Head of caudate nucleus (tissue), 42 donors: ENCODE measurements at places on chromosomes 6 and 20.

- DNase-seq, result no peak
These were observed 3.9 kb upstream of the MRGBP start for GRCh38 chr20:62792182-62792939.

- DNase-seq, result no peak
These were observed 13.4 kb upstream of the MOCS1 start for GRCh38 chr6:39947611-39948068.

- DNase-seq, result peak; percentile 83
These were observed 402 bp downstream of the ZBTB12 start for GRCh38 chr6:31901415-31901952.

GRCh38 chr20:17543531-17544131 is 12.5 kb upstream of the BFSP1 start:
- DNase-seq, result no peak

GRCh38 chr6:1850840-1851157 is 241.1 kb downstream of the FOXC1 start:
- DNase-seq, result no peak

- DNase-seq, result no peak
These were observed 25.7 kb downstream of the TNFRSF21 start for GRCh38 chr6:47283993-47284392.

- DNase-seq, result no peak
These were observed 164.2 kb upstream of the RNF24 start for GRCh38 chr20:4179545-4179944.

GRCh38 chr6:151651639-151652038 is 155.8 kb upstream of the ESR1 start:
- DNase-seq, result no peak

GRCh38 chr6:21257125-21257524 is 336.4 kb upstream of the SOX4 start:
- no peak for DNase-seq

DNA sequence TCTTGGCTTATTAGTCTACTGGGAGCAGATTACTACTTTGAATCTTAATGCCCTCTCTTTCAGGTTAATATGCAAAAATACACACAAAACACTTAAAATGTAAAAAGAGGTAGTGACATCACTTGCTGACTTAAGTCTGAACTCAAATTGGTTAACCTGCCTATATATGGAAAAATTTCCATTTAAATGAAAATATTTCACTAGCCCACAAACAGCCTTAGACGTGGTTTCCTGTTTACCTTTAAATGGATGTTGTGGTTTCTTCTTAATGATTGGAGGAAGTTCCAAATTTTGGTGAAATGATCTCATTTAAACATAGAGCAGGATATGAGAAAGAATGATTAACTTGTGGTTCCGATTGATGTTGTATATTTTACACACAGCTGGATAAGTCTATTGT is 553.7 kb downstream of the CD109 start:
- no peak for DNase-seq

GRCh38 chr6:97666889-97667288 is 383.9 kb upstream of the MMS22L start:
- DNase-seq, result no peak

GRCh38 chr6:53937461-53937860 is 142.7 kb downstream of the LRRC1 start:
- DNase-seq, result no peak

DNA sequence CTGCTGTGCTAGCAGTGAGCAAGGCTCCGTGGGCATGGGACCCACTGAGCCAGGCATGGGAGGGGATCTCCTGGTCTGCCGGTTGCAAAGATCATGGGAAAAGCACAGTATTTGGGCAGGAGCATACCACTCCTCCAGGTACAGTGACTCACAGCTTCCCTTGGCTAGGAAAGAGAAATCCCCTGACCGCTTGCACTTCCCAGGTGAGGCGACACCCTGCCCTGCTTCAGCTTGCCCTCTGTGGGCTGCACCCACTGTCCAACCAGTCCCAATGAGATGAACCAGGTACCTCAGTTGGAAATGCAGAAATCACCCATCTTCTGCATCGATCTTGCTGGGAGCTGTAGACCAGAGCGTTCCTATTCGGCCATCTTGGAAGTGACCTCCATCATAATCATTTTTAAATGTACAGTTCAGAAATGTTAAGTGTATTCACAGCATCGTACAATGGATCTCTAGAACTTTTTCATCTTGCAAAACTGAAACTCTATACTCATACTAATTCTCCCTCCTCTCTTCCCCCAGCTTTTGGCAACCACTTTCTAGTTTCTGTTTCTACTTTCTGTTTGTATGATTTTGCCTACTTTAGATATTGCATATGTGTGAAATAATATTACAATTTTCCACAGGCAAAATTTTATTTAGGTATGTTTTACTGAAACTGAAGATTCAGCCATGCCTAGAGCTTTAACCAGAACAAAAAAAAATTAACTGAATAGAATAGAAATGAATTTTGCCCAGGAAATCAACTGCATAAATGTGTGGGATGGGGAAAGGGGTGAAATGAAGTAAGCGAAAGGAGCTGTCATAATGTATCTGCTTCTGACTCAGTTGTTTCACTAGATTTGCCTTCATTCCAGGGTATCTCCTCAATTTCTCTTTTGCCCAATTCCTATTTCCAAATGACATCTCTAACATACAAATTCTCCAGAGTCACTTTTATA is 100.0 kb downstream of the RWDD2A start:
- no peak for DNase-seq

- DNase-seq, result no peak
These were observed 115.1 kb downstream of the UNC5CL start for GRCh38 chr6:40923880-40924279.

DNA sequence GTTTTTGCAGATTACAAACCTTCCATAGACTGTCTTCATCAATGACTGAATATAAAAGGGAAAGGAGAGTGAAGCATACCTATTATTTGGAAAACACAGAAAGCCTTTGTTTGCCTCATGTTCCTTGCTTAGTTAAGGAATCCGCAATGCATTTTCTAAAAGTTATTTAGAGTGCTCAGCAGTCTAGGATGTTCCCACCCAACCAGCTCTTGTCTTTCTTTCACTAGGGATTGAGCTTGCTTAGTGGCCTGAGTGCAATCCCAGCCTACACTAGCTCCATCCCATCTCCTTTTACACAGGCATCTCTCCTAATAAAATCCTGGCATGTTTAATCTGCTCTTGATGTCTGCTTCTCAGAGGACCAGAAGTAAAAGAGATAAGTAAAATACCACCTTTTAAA is 850.5 kb upstream of the GJE1 start:
- no peak for DNase-seq

GRCh38 chr6:141877275-141877983 is 255.3 kb upstream of the GJE1 start:
- DNase-seq, result no peak

- no peak for DNase-seq
These were observed 61.4 kb upstream of the E2F3 start for GRCh38 chr6:20340068-20340848.

DNA sequence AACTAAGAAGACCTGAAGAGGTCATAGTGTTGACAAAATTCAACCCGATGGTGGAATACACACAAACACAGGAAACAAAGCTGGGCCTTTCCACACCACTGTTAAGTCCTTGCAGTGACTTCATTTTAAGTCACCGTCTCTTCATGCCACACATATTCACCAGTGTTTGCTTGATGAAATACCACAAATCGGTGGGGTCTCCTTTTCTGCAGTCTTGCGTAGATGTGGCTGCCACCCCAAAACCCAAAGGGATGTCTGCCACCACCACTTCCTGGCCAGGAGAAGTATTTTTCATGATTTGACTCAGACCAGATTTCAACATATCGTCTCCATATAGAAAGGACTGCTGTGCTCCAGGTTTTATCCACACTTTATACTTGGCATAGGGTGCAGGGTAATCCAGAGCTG is 11.0 kb upstream of the COL10A1 start:
- DNase-seq, result no peak

- no peak for DNase-seq
These were observed 34.9 kb upstream of the TFAP2A start for GRCh38 chr6:10449751-10450150.

DNA sequence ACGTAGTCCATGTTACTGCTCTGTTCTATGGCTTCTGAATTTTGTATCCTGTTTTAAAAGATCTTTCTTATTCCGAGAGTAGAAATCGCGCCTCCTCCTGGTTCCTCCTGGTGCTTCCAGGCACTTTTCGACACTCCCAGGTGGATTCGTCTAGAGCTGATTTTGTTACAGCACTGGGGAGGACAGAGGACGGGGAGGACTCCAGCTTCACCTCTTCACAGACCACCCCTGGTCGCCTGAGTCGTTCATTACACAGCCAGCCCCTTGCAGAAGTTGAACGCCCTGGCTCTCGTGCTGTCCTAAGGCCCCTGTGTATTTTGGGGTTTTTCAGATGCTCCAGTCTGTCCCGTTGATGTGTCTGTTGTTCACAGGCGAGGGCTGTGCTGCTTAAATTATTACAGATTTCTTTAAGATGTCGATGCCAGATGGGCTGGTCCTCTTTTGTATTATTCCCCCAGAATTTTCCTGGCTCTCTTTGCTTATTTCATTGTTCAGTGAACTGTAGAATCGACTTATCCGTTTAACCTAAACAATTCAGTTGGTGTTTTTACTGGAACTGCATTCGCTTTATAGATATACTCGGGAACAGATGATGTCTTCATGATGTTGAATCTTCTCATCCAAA is 30.5 kb downstream of the COL20A1 start:
- DNase-seq, result no peak

- DNase-seq, result no peak
These were observed 238.8 kb upstream of the SLC35B3 start for GRCh38 chr6:8674126-8674525.

DNA sequence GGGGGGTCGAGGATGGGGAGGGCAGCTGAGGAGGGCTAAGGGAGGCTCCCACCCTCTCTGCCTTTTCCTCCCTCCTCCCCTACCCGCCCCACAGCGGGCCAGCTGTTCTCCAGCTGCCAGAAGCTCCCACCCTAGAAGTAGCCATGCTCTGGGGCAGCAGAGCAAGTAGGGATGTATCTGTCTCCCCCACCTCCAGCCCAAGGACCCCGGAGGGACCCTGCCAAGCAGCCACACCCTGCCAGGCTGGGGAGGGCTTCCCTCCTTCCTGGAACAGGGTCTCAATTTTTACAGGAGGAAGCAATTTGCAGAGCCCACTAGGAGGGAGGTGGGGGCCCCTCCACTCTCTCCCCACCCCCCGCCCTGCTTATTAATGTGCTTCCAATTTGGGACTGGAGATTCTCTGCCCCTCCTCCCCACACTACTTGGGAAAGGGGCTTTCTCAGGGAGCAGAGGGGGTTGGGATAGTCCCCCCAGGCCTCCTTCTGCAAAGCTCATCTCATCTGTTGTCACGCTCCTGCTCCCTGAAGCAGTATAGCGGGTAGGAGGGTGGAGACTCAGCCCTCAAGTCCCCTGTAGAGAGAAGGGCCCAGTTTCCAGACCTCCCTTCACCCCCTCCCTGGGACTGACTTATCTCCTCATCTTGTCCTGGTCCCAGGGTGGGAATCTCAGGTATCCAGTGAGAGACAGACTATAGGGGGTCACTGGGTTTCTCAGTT is 4.5 kb downstream of the TEAD3 start:
- DNase-seq, result no peak

DNA sequence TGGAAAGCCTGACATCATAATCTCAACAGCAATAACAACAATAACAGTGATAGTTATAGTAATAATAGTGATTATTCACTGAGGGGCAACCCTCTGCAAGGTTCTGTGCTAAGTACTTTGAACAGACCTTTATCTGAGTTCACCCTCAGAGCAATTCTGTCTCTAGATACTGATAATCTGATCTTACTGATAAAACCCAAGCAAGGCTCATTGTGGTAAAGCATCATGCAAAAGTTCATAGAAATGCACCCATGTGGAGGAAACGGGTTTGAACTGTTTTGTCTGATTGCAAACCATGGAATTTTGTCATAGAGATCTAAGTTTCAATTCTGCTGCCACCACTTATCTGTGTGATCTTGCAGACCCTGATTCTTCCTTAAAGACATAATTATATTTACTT is 1.3 kb upstream of the KIAA0408 start:
- no peak for DNase-seq

DNA sequence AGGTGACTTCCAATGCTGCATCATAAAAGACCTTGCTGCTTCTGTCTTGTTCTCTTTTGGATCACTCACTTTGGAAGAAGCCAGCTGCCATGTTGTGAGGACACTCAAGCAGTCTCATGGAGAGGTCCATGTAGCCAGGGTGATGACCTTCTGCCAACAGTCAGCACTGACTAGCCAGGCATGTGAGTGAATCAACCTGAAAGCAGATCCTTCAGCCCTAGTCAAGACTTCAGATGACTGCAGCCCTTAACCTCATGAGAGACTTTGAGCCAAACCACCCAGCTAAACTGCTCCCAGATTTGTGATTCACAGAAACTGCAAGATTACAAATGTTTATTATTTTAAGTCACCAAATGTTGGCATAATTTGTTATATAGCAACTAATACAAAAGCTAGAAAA is 86.0 kb upstream of the IYD start:
- DNase-seq, result no peak

GRCh38 chr6:37321516-37322415 is 32.0 kb upstream of the RNF8 start:
- no peak for DNase-seq

- no peak for DNase-seq
These were observed 293.9 kb downstream of the QKI start for GRCh38 chr6:163708466-163708865.

DNA sequence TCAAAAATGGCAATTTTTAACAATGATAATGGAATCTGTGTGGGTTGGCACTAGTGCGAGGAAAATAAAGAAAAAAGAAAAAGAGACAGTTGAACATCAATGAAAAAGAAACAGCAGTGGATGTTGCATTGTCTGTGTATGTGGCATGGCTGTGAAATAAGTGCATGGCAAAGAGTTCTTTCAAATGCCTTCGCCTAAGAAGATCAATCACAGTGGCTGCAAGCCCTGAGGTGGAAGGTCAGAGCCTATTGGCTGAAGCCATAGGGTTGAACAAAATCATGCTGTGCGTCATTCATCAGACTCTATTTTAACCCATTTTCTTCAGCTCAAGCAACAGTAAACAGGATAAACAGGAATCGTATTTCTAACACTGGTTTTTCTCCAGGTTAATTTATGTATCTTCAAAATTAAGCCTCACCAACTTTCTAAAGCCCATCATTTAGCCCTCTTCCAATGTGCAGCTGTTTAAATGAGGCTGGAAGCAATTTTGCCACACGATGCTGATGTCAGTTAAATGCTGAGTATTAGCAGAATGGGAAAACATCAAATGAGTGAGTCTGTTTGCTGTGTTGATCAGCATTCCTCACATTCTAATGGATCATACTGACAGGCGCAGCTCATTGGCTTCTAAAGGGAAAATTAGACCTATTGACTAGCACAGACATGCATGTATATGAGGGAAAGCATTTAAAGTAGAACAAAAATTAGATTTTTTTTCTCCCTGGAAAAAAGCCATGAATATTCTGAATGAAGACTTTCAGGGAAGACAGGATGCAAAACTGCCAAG is 955.9 kb upstream of the EYS start:
- DNase-seq, result no peak

GRCh38 chr6:18016698-18017097 is 29.3 kb upstream of the KIF13A start:
- DNase-seq, result no peak

- DNase-seq, result no peak
These were observed 9.9 kb upstream of the WFDC2 start for GRCh38 chr20:45459606-45460005.
